Amygdala (tissue), 56 donors: ENCODE measurements at places on chromosomes 3 and 15.

GRCh38 chr15:68797191-68797590 lies 23.5 kb downstream of the ANP32A start:
- DNase-seq, result no peak

GRCh38 chr3:138493804-138494606 lies 59.6 kb downstream of the ESYT3 start:
- no peak for DNase-seq

GRCh38 chr3:126676919-126677705 lies 22.2 kb upstream of the TXNRD3 start:
- no peak for DNase-seq

- no peak for DNase-seq
Measured at GRCh38 chr3:124282751-124283651, 291.1 kb upstream of the ROPN1 start.

GRCh38 chr15:61227950-61228936 lies 859 bp downstream of the RORA start:
- no peak for DNase-seq

DNA sequence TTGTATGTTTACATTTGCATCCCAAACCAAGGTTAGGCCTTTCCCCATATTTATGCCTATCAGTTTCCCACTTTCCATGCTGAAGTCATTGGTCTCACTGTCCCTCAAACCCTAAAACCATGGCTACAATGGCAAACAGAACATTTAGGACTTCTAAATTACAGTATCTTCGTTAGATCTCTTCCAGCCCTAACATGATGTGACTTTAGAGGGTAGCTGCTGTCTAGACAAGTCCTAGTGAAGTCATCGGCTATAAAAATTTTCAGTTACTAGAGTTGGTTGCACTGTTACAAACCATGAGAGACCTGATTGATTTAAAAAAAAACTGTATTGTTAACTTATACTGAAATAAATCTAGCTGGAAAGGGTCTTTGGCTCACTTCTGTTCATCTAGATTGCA lies 54.6 kb downstream of the TM4SF4 start:
- no peak for DNase-seq

DNA sequence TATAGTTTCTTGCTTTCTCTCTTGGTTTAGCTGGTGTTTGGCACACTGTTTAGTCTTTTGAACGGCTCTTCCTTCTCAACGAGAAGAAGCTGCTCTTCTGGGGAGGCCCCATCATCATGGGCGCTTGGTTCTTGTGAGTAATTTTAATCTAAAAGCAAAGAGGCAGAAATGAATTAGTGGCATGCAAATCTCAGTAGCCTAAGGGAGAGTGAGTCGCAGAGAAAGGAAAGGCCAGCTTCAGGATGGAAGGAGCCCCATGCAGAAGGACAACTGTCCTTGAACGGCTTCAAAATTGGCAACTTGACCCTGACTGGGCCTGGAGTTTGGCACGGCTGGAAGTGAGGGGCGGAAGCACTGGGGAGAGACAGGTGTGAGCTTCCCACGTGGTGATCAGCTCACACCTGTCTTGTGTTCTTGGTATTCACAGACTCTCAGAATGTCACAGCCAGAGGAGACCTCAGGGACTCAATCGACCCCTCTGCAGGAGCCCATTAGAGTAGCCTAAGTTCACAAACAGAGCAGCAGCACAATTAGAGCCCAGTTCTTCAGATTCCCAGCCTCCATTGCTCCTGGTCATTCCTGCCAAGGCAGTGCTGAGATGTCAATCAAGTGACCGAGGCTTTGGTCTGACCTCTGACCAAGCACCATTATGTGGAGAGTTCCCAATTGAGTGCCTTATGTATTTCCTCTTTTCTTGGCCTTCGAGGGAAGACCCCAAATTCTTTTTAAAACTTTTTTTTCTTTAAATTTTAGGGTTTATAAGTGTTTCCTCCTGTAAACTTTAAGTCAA lies 41.3 kb upstream of the ETV5 start:
- DNase-seq, result no peak

DNA sequence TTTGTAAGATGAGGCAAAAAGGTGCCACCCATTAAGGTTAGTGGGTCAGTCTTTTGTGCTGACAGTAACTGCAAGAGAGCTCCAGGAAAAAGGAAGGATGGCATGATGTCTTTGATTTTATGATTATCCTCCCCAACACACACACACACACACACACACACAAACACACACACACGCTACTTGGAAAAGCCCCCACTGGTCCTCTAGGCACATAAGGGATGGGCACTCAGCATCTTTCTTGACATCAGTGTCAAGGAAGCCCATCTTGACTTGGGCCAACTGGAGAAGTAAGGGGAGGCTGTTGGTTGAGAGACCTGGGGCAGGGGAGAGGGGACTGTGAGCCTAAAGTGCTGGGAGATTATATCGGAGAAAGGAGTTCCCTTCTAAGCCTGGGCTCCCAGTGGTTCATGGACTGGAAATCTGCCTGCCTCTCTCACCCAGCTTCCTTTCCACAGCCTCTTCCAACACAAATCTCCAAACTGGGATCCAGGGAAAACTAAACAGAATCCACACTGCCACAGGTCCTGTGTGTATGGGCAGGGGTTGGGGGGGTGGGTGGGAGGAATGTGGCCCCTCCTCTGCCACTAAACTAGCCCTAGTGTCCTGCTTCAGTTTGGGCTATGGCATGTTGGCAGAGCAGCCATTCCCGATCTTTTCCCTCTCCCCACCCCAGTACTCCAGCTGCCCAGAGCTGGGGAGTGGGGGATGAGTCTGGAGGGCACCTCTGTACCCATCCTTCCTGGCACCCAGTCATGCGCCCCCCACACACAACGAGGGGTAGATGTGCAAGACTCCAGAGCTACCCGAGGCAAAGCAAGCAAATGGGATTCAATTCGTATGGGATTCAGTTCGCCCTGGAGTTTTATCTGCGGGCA lies 1.6 kb downstream of the AMOTL2 start:
- DNase-seq, result no peak

- no peak for DNase-seq
Measured at GRCh38 chr3:43194490-43195114, 88.7 kb upstream of the POMGNT2 start.

DNA sequence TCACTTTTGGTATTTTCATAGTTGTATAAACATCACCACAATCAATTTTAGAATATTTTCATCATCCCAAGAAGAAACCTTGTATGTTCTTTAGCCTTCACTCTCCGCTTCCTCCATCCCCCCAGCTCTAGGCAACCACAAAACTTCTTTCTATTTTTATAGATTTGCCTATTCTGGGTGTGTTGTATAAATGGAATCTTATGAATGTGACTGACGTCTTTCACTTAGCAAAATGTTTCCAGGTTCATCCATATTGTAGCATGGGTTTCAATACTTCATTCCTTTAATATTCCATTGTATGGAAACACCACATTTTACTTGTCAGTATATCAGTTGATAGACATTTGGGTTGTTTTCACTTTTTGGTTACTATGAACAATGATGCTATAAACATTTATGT lies 335.8 kb upstream of the GOLIM4 start:
- DNase-seq, result no peak

DNA sequence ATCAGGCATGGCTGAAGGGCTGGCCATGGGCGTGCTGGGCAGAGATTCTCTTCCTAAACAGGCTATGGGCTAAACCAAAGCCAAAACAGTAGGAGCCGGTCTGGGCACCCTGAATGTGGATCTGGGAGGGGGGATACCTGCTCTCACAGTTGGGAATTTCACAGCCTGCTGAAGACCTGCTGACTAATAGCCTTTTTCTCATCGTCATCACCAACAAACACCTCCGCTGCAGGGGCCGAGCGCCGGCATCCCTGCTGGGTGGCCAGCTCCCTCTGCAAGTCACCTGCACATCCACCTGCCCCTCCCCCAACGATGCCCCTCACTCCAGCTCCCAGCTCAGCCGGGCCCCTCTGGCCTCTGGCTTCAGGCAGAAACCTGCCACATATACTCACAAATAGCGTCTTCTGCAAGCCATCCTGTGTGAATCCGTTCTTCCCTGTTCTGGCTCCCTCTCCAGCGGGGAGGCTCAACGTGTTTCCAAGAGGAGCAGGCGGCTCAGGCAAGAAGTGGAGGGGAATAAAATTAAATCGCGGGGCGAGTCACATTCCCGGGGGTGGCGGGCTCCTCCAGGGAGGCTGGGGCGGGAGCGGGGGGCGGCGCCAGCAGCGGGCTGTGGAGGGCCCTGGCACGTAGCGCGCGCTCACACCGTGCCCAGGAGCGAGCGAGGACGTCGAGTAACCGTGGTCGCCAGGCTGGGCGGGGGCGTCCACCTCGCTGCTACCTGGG lies 466 bp downstream of the IQSEC1 start:
- no peak for DNase-seq

DNA sequence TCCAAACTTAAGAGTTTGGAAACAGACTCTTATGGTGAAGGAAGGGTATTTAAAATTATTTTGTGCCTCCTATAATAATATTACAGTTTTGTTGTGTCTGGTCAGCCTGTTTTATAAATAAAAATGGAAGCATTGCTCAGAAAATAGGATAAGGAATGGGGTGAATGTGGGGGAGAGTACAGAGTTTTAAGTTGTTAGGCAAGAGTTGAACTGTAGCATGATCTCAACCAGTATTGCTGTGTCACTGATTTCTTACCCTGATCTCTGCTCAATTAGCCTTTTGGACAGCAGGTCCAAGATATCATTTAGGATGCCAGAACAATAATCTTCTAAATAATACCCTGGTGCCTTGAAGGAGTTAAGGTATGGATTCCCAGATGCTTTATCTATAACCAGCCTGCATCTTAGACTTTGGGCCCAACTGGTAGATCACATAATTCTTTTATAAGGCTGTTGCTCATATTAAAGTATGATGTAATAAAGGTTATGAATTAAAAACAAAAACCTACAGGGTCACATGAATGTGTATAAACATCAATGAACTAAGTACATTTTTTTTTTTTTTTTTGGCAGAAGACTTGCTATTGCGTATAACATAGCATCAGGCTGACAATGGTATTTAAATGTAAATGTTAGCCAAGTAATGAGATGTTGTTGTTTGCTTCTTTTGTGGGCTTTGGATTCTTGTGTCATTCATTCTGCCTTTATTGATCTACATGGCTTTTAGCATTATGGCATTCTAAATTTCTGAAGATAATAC lies 70.0 kb downstream of the MITF start:
- no peak for DNase-seq

DNA sequence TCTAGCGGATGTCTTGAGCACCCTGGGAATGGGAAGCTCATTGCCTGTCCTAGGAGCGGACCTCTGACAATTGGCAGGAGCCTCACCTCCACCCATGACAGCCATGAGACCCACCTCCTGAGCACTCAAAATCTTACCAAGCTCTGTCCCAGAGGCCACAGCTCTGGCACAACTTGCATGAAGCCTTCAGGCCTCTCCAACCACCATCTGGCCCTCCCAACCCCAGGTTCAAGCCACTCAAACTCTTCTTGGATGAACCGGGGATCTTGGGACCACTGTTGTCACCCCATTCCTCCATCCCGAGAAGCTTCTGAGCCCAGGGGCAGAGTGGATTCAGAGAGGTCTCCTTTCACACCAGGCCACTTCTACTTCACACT lies 1.5 kb downstream of the VIPR1 start:
- DNase-seq, result no peak

GRCh38 chr3:42368861-42369260 lies 41.5 kb downstream of the LYZL4 start:
- no peak for DNase-seq

- no peak for DNase-seq
Measured at GRCh38 chr3:60304112-60304511, 947.1 kb downstream of the FHIT start.

GRCh38 chr3:82128271-82128670 lies 366.8 kb upstream of the GBE1 start:
- no peak for DNase-seq

DNA sequence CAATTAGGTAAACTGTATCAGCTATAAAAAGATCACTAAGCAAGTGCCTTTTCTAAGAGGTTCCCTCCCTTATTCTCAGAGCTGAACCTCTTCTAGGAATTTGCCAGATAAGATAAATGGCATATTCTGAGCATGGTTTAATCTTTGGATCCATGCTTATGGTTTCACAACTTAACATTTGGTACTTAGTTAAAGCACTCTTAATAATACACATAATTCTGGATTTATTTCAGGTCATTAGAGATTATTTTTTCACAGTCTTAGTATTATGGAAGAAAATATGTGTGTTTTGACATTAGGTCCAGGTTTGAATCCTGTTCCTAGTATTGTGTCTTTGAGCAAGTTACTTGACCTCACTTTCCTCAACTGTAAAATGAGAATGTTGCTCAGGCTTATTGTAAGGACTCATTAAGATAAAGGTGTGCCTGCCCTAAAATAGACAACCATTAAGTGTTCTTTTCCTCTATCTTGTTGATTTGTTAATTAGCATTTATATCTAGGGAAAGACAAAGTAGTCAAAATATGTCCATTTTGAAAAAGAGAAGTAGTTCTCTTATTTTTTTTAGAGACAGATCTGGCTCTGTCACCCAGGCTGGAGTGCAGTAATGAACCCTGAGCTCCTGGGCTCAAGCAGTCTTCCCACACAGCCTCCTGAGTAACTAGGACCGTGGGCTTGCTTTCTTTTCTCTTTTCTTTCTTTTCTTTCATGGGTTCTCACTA lies 43.4 kb downstream of the TSC22D2 start:
- no peak for DNase-seq

GRCh38 chr3:172869784-172870518 lies 119.4 kb downstream of the ECT2 start:
- DNase-seq, result no peak

- DNase-seq, result no peak
Measured at GRCh38 chr3:196792771-196793170, 53.1 kb downstream of the PAK2 start.

GRCh38 chr15:101027273-101027901 lies 108.2 kb downstream of the LRRK1 start:
- DNase-seq, result no peak

DNA sequence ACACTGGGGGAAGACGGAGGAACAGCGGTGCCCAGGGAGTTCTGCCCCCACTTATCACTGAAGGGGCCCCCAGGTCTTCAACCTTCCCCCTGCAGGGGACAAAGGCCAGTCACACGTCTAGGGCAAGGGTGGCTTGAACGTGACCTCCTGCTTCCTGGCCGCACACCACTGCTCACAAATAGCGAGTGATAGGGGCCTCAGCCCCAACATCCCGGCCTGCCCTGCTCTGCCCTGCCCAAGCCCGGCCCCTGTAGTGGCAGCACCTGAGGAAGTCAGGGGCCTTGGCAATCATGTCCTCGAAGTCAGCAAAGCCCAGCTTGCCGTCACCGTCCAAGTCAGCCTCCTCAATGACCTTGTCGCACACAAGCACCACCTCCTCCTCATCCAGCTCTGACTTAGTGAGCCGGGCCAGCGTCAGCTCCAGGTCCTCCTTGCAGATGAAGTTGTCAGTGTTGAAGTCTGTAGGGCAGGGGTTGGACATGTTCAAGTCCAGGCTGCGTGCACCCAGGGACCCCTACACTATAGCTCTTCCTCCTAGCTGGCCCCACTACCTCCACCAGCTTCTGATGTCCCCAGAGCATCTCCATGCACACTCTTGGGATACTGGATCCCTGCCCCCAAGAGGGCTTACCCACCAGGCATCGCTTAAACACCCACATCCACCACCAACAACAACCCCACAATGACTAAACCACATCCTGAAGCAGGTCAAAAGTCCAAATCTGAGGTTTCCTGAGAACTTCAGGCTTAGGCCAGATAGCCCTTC lies 13.3 kb downstream of the SH2D7 start:
- DNase-seq, result no peak

GRCh38 chr15:57017024-57017423 lies 98.6 kb downstream of the TCF12 start:
- no peak for DNase-seq

DNA sequence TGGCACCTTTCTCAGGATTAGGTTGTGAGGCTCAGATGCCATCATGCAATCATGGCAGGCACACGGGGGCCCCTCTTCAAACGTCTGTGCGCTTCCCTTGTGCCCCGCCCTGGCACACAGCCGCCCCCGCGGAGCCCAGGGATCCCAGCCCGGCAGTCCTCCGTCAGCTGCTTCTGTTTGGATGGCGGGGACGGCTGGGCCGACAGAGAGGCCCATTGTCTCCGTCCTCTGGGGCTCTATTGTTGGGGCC lies 849 bp upstream of the HDAC11 start:
- DNase-seq, result peak; percentile 84
